Aorta (tissue), 5 donors: ENCODE measurements at places on chromosomes 5 and 9. TPM values are rescaled to one million over a fixed set of nuclear protein-coding genes. Genes with fewer than 3 reads are reported as not detected.

Gene COL15A1
- total RNA-seq: 53.3 TPM

Gene DMRTA1
- total RNA-seq: 0.13 TPM

Gene TRAF1
- total RNA-seq: 25.7 TPM

Gene LMX1B
- 1.6 TPM for total RNA-seq

Gene C1QTNF3
- total RNA-seq: 5.6 TPM

Gene CD274
- 5.7 TPM for total RNA-seq

Gene SLC36A2
- not detected for total RNA-seq

Gene YTHDC2
- total RNA-seq: 34.1 TPM

Gene IGFBPL1
- 27.8 TPM for total RNA-seq

Gene PCDHA5
- 0.26 TPM for total RNA-seq

Gene ST6GALNAC4
- 46.5 TPM for total RNA-seq

Gene SET
- total RNA-seq: 195 TPM

Gene LRRC19
- total RNA-seq: not detected

Gene IFNA2
- not detected for total RNA-seq

Gene ACTBL2
- not detected for total RNA-seq

Gene OLFM1
- 63.0 TPM for total RNA-seq

Gene RGS7BP
- 27.3 TPM for total RNA-seq

Gene RPS23
- total RNA-seq: 1,499 TPM

Gene LEAP2
- 1.3 TPM for total RNA-seq

Gene CDH9
- not detected for total RNA-seq

Gene SLC46A2
- not detected for total RNA-seq

Gene MEGF10
- 0.52 TPM for total RNA-seq

Gene ANKRD34B
- total RNA-seq: not detected

Gene WDR38
- total RNA-seq: not detected

Gene GABBR2
- total RNA-seq: 0.39 TPM

Gene IRX1
- total RNA-seq: 4.3 TPM

Gene RLN1
- total RNA-seq: not detected

Gene SUSD3
- 10.3 TPM for total RNA-seq

Gene TMEM174
- total RNA-seq: not detected

Gene PCAT7
- total RNA-seq: 0.29 TPM

Gene UHRF2
- 60.3 TPM for total RNA-seq

Gene IFNE
- not detected for total RNA-seq

Gene MORN5
- total RNA-seq: not detected

Gene NSG2
- total RNA-seq: not detected

Gene HARS1
- total RNA-seq: 49.3 TPM

Gene DMRT3
- 1.2 TPM for total RNA-seq

Gene TOR4A
- 10.4 TPM for total RNA-seq

Gene GABRB2
- total RNA-seq: 0.54 TPM

Gene ACOT12
- 0.18 TPM for total RNA-seq

Gene SLC34A1
- total RNA-seq: not detected

Gene MEIKIN
- total RNA-seq: 3.4 TPM

Gene PCDHA4
- total RNA-seq: 0.78 TPM

Gene BRD8
- total RNA-seq: 60.6 TPM

Gene PLGRKT
- total RNA-seq: 8.8 TPM

Gene FOXD4L6
- total RNA-seq: not detected

Gene ALDOB
- not detected for total RNA-seq

Gene AQP7
- 9.1 TPM for total RNA-seq

Gene RFK
- total RNA-seq: 17.9 TPM

Gene BARHL1
- not detected for total RNA-seq

Gene TUBB4B
- total RNA-seq: 86.9 TPM

Gene NUTM2F
- not detected for total RNA-seq

Gene ADAMTSL1
- total RNA-seq: 50.4 TPM

Gene CDKN2A
- 2.3 TPM for total RNA-seq

Gene BTNL8
- 0.29 TPM for total RNA-seq
